SW480 (cell line): ENCODE measurements at places on chromosomes 3 and 15.

DNA sequence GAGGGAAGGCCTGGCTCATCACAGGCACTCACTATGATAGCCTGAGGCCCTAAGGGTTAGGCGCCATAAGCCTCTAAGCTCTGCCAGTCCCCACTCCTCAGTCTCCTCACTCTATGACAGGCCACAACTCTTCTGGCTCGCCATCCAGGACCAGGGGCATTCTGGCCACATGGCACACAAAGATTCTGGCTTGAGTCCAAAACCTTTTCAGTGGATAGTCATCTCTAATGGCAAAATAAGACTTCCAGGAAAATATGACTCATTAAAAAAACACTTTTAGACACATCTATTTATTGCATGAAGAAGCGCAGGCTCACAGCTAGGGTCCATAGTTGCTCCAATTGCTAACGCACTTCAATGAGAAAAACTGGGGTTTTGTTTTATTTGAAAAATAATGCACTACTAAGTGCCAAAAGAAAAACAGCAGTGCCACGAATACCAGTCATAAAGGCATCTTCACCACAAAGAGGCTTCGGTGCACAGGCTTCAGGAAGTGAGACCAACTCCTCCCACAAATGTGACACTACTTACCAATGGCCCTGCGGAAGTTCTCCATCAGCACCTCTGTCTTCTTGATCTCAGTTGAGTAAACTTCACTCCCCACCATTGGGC is 11.1 kb downstream of the RUVBL1 start:
- DNase-seq = peak; percentile 37

DNA sequence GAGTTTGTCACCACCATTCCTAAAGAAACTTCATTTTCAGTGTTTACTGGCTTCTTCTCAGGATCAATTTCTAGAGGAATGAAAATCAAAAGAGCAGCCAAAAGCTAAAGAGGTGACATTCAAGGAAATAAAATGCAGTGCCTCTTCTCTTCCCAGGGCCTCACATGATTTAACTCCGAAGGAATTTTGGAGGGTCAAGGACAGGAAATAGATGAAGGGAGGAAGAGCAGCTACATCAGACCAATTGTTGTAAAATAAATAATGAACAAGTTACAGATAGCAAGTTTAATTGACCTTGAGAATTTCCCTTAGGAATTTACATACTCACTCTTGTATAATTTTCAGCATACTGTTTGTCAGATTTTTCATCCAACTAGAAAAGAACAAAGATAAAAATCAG is 78.1 kb downstream of the LRRFIP2 start:
- no peak for DNase-seq

DNA sequence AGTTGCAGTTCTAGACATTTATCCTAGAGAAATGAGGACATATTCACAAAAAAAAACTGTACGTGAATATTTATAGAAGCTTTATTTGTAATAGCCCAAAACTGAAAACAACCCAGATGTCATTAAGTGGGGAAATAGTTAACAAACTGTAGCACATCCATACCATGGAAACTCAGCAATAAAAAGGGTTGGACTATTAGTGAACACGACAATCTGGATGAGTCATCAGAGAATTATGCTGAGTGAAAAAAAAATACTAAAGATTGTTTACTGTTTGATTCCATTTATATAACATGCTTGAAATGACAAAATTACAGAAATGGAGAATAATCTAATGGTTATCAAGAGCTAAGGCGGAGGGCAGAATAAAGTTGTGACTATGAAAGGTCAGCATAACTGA is 59.5 kb downstream of the CPA3 start:
- DNase-seq = peak; percentile 11

- peak; percentile 22 for DNase-seq
Observed at GRCh38 chr3:107543666-107544065, 20.9 kb downstream of the BBX start.
